Right ventricle myocardium inferior (tissue), 1 donor: ENCODE measurements at places on chromosomes 5 and 9.
A peak's percentile ranks its signal among the peaks of the same experiment; 100 is the strongest.

DNA sequence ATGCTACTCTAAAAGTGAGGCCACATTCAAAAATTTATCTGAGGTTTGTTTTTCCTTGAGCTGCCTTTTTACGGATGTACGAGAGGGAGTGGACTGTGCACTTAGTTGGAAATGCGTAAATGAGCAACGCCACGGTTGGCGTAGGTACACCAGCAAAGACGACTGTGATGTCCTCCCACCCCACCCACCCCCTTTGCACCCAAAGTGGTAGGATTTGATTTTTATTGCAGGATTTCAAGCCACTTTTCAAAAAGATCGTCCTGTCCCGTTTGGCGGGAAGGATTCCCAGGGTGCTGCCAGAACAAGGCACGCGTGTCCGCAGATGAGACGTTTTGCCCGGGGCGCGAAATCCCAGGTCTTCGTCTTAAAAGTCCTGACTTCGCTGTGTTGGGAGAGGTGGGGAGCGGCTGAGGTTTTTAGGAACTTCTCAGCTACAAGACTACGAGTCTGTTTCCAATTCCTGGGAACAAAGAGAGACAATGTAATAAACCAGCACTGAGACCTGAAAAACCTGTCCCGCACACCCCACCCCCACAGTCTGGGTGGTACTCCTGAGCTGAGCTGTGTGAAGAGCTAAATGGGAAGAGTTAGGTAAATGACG lies 1.0 kb upstream of the TLE1 start:
- DNase-seq = no peak

GRCh38 chr9:133713960-133714495 lies 24.1 kb downstream of the SARDH start:
- peak; percentile 30 for DNase-seq

DNA sequence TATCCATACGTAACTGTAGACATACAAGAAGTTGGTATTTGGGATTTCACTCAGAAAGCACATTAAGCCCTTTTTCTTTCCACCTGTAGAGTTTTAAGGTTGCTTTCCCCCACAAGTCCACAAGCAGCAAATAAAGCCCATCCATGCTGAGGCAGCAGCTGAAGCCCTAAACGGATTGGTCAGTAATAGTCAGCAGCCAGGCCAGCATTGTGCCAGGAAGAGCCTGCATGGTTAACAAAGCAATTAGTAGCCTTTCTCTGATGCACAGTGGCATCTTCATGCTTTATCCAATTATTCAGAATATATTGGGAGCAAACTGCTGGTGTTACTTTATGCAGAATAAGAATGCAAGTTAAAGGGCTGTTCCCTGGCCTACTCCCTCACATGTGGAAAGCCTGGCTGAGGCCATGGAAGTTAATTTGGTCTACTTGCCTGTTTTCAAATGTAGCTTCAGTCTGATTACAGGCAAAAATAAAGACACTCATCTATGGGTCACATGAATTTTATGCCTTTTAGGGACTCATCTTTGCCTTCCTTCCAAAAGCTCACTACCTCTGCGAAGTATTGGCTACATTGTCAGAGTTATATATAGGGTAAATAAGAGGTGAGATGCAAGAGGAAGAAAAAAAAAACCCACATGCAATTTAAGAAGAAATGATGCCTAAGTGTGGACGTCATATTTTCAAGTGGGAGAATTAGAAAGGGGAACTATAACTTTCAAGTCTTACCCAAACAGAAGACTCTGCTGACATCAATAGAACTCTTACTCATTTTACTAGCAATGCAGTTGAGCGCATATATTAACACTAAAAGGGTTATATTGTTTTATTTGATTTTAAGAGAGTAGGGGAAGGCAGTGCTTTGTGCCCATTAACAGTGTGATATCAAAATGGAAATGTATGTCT lies 15.9 kb downstream of the EBF1 start:
- no peak for DNase-seq

- DNase-seq = peak; percentile 93
These were observed 18.0 kb downstream of the RXRA start for GRCh38 chr9:134344068-134344799.

GRCh38 chr5:168286386-168286785 lies 5.1 kb upstream of the WWC1 start:
- no peak for DNase-seq

DNA sequence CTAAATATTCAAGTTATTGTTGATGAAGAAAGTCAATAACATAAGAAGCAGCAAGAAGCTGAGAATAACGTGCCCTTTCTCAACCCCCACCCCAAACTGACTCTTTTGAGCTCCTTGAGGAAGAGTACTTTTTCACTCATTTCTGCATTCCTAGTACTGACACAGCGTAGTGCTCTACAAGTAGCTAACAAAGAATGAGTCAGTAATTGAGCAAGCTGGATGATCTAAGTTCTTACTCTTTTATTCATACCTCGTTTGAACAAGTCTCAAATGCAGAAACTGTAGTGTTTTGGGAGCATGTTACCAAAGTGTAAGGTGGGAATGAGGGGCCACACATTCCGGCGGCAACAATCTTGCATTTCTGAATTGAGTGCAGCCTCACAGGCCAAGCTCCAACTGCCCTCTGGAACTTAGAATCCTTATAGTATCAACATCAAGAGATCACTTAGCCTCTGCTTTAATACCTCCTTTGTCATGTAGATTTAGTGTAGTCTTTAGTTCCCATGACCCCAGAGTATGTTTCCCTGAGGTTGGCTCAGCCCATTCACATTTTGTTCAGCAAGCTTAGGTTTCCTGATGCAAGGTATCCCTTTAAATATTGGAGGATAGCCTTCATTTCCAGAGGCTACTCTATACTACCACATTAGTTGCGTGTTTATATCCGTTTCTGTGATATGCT lies 152.0 kb downstream of the PRR16 start:
- no peak for DNase-seq

DNA sequence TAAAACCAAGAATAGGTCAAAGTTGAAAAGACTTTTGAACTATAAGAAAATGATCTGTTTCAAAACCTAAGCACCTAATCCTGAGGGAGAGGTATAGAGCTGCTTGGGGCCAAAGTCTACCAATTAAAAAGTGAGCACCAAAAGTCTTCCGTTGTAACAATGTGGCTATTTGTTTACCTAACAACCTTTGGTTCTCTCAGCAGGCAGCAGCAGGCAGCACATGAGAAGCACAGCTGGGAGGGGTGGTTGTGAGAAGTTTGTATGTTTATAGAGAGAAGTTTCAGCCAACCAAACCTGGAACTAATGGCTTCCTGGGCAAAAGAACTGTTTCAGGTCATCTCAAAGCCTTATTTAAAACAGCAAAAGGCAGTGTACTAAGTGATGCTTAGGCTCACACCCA lies 59.8 kb upstream of the TBC1D9B start:
- DNase-seq = no peak

DNA sequence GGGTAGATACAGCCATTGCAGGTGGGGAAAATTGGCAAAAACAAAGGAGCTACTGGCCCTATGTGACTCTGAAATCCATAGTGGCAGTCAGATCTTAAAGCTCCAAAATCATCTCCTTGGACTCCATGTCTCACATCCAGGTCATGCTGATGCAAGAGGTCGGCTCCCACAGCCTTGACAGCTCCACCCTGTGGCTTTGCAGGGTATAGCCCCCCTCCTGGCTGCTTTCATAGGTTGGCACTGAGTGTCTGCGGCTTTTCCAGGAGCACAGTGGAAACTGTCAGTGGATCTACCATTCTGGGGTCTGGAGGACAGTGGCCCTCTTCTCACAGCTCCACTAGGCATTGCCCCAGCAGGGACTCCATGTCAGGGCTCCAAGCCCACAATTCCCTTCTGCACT lies 1190.1 kb downstream of the CDH12 start:
- DNase-seq = no peak

GRCh38 chr9:133958756-133959155 lies 33.4 kb downstream of the VAV2 start:
- DNase-seq = peak; percentile 47

DNA sequence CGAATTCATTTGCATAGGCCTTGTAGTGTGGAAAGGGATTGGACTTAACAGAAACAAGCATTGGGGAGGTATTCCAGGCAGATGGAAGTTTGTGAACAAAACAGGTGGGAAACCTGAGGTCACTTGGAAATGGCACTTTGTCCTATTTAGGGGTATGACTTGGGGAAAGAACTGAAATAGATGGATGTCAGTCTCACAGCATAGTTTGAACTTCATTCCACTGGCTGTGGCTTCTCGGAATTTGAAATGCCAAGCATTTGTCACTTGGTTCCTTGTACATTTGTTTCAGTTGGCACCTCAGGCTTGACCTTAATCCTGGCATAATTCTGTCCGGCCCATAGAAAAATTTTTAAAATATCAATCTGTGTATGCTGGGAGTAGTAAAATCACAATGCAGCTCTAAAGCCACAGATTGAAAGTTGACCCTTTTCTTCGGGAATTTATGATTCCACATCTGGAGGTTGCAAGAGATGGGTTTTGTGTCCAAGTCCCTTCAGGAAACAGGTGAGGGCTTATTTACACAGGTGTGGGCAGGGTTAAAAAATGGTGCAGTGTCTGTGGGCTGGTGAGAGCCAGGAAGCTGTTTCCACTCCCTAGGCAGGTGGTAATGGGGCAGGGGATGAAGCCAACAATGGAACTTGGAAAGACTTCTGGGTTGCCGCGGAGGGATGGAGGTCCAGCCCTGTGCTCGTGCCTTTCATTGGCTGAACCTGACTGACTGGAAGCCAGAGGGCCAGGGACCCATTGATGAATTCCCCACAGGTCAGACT lies 39.2 kb upstream of the PDE8B start:
- no peak for DNase-seq

DNA sequence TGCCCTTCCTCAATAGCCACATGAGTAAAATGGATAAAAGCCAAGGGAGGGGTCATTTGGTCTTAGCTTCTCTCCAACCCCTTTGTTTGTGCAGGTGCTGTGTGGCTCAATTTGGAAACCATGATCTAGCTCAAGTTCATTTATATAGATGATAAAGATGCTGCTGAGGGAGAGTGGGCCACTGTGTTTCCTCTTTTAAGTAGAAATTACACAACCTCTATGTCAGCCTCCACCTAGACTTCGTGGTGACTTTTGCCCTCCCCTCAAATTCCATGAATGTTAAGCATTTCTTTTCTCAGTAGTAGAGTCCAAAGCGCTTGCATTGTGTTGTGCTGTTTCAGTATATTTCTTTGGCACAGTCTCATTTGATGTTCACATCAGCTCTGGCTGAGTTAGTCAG lies 241.4 kb downstream of the ARHGAP26 start:
- no peak for DNase-seq

DNA sequence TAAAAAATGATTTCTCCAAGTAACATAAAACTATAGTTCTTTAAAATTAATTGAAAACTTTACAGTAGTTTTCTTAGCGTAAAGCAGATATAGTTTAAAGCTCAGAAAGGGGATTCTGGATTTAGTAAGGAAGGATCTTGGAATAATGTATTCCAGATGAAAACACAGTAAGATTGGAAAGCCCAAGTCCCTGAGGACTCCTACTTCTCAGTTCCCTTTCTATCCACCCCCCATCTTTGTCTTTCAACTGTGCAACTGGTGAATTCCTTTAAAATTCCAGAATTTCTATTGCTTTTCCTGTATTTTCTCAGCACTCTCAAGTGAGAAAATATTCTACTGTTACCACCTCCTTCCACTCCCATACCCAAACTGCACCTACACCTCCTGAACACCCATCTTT lies 184.5 kb upstream of the FBN2 start:
- no peak for DNase-seq

DNA sequence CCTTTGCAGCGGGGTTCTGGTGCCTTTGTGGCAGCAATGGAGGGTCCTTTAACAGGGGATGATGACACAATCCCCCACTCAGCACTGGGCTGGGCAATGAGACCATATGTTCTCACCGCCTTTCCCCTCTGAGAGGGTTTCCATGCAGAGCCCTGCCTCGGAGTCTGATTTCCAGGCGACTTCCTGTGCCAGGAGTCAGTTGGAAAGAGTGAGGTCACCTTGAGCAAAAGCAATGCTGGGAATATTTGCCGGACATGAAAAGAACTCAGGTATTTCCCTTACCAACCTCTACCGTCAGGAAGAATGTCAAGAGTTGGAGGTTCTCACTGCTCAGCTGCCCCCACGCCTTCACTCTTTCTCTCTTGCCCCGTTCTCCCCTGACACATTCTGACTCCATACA lies 284.2 kb upstream of the IRX1 start:
- DNase-seq = no peak

GRCh38 chr9:125470189-125470588 lies 208.6 kb downstream of the GAPVD1 start:
- no peak for DNase-seq

- DNase-seq = no peak
These were observed 438 bp upstream of the ARSI start for GRCh38 chr5:150303070-150303615.

DNA sequence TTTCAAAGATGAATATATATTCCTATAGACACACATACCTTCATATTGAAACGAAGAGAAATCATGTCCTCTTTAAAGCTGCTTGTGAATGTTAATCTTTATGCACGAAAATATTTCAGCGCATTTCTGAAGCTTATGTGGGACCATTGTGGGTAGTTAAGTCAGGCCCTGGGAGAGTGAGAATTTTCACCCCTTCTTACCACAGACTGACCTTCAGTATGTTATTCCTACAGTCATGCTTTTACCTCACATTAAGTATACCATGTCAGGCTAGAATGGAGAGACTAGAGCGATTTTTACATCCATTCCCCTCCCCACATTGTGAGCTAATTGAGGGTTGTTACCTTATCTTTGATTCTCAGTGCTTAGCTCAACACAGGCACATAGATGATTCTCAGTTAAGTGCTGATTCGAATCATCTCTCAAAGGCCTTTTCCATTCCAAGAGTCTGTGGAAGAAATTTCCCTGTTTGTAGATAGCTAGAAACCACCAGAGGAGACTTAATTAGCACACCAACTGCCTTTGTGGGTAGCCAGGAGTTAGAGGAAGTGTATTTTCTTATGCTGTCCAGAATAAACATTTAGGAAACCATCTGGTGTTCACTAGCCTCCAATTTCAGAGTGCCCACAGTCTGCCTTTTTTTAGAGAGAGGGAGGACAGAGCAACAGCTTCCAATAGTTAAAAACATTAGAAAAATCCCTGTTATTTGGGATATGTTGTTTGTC lies 110.5 kb downstream of the MEGF10 start:
- no peak for DNase-seq

DNA sequence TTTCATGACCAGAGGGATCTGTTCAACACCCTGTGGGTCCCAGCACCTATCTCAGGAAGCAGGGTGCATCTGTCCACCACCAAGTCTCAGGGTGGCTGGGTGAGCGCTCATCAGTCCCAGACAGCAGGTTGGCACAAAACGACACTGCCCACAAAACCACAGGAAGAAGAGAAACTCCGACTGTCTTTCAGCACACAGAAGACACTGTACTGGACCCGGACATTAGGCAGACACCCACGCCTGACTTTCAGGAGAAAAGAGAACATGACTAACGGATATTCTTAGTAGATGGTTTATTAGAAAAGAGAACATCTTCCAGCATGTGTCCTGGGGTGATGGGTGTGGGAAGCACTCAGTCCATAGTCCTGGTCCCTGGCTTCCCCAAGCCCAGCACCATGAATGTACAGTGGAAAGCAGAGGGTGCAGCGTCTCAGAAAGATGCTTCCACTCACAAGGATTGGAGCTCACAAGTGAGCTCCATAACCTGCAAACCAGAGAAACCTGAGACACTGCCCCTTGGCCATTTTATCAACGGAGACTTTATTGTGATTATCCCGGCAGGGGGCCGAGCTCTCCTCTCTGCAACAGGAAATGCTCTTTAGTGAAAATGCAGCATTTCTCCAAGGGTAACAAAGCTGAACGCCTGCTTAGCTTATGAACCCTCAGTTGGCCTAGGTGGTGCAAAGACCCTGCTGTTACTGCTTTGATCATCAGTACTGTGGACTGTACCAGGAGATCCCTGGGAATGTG lies 35.8 kb upstream of the LCP2 start:
- DNase-seq = no peak

GRCh38 chr9:95572381-95573151 lies 55.8 kb upstream of the PTCH1 start:
- DNase-seq = no peak
